Diencephalon (tissue), 1 donor: ENCODE measurements at places on chromosomes 12 and 14. TPM values are rescaled to one million over a fixed set of nuclear protein-coding genes. Genes with fewer than 3 reads are reported as not detected.

The SENP1 gene
- total RNA-seq, result 28.6 TPM

The RBP5 gene
- total RNA-seq, result 0.46 TPM

The CD163L1 gene
- total RNA-seq, result 4.4 TPM

The KRT72 gene
- 0.23 TPM for total RNA-seq

The KRT7 gene
- total RNA-seq, result not detected

The NTF3 gene
- total RNA-seq, result 6.2 TPM

The NRXN3 gene
- total RNA-seq, result 107 TPM

The SERPINA5 gene
- total RNA-seq, result 0.69 TPM

The TMEM179 gene
- total RNA-seq, result 56.7 TPM

The KRT6C gene
- not detected for total RNA-seq

The RIMBP2 gene
- total RNA-seq, result 32.8 TPM

The RD3L gene
- total RNA-seq, result 1.2 TPM

The PRICKLE1 gene
- 27.0 TPM for total RNA-seq

The DHH gene
- total RNA-seq, result 0.46 TPM

The DIO2 gene
- total RNA-seq, result 10.8 TPM

The RGS6 gene
- 10.6 TPM for total RNA-seq

The GYS2 gene
- total RNA-seq, result not detected

The TEP1 gene
- total RNA-seq, result 8.8 TPM

The TAS2R14 gene
- 9.5 TPM for total RNA-seq

The HDAC7 gene
- total RNA-seq, result 6.5 TPM

The KRT80 gene
- not detected for total RNA-seq

The FAM90A1 gene
- total RNA-seq, result not detected

The ACSM4 gene
- total RNA-seq, result not detected

The LTBR gene
- 4.4 TPM for total RNA-seq

The TAS2R13 gene
- total RNA-seq, result 4.8 TPM

The OLR1 gene
- total RNA-seq, result 16.4 TPM

The MYO1H gene
- total RNA-seq, result 1.4 TPM

The REP15 gene
- total RNA-seq, result 1.6 TPM

The LRCOL1 gene
- not detected for total RNA-seq

The ALKBH1 gene
- 10.6 TPM for total RNA-seq

The TCL1A gene
- not detected for total RNA-seq

The MUCL1 gene
- total RNA-seq, result not detected

The FOXA1 gene
- 3.7 TPM for total RNA-seq

The ADCY6 gene
- 35.5 TPM for total RNA-seq

The CEP170B gene
- 31.8 TPM for total RNA-seq

The RASSF9 gene
- total RNA-seq, result 7.2 TPM
